ENCODE measurements at places on chromosomes 2 and 18. TPM values are rescaled to one million over a fixed set of nuclear protein-coding genes. Genes with fewer than 3 reads are reported as not detected.

DSG1 gene
- 0.04 TPM for polyA plus RNA-seq

ANKRD12 gene
- polyA plus RNA-seq, result 5.0 TPM

GRCh38 chr2:113981404-113982134, 91.7 kb downstream of the ACTR3 start:
- DNase-seq, result no peak

DNA sequence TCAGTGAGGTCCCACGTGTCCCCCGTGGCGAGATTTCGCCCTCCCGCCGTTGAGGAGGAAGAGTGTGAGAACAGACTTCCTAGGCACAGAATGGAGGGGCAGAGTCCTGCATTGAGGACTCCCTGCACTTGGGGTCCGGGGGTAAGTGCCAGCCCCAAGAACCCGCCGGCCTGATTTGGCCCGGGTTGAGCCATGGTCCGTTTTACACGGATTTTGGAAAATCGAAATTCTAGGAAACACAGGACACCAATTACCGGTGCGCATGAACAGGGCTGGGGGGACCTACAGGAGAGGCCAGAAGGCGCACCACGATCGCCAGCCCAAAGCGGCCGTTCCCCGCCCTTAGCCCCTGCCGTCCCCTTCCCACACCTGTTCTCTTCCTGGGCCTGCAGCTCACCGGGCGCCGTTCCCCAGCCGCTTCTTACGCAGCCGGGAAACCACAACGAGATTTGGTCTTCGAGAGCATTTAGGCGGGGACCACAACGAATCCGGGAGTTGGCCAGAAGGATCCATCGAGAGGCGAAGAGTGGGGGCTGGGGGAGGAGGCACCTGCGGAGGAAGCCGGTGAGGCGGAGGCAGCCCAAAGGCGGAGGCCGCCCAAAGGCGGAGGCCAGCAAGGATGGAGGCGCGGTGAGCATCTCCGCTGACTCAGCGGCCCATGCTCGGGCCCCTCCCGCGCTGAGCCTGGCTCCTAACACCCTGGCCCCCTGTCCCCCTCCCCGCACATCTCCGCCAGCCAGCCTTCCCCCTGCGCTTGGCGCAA, 464 bp upstream of the TLX2 start:
- DNase-seq, result no peak
